ENCODE measurements at places on chromosomes 1 and 21.

- DNase-seq = no peak
These were observed 34.2 kb downstream of the MATN1 start for GRCh38 chr1:30688920-30689794.

- no peak for DNase-seq
These were observed 56.1 kb upstream of the TLR5 start for GRCh38 chr1:223199094-223199647.

GRCh38 chr1:181102841-181103240 is 14.3 kb downstream of the IER5 start:
- no peak for DNase-seq

DNA sequence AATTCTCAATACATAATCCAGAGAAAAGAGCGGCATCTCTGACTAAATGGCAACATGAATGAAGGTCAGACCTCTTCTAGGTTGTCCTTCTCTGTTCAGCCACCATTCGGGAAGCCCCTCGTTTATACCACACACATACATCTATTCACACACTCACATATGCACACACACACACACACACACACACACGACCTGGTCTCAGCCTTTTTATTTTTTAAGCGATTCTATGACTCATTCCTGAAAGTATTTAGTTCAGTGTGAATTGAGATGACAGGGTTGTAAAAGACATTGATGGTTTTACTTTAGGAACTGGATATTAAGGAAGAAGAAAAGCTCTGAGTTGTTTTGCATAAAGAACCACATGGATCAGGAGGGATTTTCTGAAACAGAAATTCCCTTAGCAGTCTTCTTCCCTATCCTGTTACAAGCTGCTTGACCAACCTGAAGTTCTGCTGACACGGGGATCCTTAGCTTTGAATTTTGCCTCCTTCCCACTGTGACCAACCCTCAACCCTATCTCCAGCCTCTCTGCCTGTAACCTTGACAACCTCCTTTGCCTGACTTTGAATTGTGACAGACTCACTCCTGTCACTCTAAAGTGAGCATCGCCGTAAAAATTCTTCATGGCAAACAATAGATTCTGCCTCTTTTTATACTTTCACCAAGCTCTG is 383.1 kb upstream of the ESRRG start:
- DNase-seq = no peak

DNA sequence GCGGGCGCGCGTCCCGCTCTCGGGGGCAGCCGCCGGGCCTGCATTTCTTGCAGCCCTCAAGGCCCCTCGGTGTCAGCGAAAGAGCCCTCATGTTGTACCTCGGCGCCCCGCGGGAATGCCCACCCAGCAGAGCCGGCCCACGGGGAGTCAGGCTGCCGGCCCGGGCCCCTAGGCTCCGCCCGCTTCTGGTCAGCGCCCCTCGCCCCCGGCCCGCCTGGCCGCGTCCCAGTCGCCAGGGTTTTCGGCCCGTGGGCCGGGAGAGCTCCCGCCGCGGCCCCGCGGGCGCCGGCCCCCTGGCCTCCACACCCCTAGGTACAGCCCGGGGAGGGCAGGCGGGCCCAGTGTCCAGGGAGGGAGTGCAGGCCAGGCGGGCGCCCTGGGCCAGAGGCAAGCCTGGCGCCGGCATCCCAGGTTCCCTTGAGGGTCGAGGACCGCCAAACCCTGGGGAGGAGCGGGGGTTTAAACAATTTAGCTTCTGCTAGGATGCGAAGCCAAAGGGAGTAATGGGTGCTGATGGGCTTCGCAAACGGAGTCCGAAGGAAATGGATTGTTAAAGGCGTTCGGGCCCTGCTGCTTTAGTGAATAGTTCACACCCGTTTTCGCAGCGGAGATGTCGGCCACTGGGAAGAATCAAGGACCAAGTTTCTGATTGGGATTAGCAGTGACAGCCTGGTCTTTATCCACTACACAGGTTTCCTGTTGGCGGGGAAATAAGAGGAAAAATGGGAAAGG is 486 bp upstream of the KCNA3 start:
- no peak for DNase-seq

DNA sequence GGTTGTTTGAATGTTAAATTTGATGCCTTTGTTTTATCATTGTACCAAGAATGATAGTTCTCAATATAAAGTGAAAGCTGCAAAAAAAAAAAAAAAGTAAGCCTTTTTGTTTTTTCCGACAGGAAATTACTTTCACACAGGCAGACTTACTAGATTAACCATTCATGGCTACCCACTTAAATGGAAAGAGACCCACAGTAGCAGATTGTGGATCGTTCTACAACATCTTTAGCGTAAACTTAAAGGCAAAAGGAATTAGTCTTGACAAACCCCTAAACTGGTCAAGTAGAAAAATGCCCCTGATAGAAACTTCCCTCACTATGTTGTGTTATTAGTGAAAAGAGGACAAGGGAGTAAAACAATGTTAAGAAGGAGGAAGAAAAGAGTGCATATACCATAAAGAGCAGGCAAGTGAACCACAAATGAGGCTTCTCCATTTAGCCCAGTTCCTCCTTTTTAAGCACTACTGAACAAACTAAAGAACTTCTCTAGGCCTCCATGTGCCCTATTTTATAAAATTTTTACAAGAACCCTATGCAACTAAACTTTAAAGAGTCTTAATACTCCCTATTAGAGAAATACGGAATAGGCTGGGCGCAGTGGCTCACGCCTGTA is 1560.3 kb downstream of the MRPL39 start:
- no peak for DNase-seq

DNA sequence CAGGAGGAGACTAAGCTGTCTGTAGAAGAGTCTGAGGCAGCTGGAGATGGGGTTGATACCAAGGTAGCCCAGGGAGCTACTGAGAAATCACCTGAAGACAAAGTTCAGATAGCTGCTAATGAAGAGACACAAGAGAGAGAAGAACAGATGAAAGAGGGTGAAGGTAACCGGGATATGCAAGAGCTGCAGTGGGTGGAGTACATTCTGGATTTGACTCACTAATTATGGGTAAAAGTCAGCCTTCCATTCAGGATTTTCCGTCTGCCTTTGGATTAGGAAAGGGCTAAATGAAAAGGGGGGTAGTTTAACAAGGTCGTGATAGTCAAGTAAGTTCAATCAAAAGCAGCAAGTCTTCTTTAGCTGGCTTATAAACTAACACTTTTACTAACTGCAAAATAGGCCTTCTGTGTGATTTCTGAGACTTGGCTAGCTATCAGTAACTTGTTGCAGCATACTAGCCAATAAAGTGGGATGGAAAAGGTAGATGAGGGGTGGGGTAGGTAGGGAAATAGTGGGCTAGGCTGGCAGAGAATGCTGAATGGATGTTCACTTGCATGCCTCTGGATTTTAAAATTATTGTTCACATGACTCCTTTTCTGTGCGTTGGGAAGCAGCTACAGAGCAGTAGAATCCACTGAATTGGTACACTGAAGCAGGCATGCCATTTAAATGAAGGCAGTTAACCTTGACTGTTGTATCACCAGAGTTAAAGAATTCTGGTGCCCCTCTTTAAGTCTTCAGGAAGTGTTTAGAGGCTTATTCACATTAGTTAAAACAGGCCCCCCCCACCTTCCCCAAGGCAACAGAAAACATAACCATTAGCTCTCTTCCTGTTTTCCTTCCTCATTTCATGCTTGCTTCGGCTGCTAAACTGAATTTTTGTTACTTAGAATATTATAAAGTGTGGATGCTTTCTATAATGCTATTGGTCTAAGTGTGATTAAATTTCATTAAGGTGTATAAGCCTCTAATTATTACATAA is 15.4 kb downstream of the CCDC17 start:
- no peak for DNase-seq

GRCh38 chr1:152980676-152981075 is 3.2 kb upstream of the SPRR1A start:
- no peak for DNase-seq

DNA sequence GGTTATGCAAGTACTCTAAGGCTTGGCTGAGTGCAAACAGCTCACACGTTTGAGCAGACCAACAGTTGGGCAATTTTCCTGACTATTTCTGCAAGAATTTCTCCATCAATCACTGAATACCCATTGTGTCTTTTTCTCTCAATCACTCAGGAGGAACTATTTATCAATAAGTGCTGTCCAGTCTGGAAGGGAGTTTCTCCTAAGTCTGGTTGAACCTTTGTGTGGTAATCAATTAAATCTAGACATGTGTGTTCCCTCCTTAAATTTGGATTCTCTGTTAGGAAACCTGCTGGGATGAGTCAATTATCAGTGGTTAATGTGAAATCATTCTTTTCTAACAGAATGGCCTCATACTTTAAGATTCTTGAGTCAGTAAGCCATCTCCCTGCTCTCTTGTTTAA is 6.8 kb upstream of the AADACL3 start:
- DNase-seq = no peak

GRCh38 chr21:45748593-45748992 is 105.1 kb downstream of the PCBP3 start:
- DNase-seq = no peak

DNA sequence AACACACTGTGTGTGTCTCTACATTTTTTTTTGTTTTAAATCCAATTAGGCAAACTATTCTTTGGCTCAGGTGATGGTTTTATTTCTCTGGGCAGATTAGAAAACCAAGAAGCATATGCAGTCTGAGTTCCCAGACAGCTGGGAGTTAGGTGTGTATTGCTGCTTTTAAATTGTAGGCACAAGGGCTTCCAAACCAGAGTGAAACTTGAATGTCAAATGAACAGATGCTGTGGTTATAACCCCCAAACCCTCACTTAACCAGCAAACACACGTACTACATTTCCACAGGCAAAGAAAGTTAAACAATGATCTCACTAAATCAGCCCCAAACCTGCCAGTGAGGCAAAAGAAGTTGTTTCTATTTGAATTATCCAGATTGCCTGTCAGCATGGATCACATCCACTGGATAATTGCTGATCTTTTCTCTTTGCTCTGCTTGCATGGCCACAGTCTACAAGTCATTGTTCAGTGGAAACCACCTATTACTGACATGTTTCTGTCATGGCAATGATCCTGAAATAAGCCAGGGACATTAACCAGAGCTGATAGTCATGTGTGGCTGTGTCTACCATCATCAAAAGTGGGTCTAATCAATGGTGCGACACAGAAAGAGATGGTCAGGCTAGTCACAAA is 576.5 kb upstream of the PLXNA2 start:
- no peak for DNase-seq

DNA sequence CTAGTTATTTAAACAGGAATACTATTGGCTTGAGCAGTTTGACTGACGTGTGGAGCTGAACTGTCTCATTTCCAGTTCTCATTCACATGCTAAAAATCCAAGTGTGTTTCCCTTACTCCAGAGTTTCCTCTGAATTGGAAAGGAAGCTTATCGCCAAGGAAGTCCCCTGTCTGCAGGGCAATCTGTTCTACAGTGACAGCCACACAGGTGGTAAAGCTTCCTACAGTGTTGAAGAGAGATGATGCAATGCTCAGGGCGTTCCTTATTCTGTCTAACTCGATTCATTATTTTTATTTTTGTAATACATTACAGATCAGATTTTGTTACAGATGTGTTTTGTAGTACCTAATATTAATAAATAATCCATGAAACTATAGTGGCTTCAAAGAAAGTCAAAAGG is 41.3 kb downstream of the ADAMTS5 start:
- DNase-seq = no peak

- DNase-seq = no peak
These were observed 21.9 kb downstream of the GPR137B start for GRCh38 chr1:236164273-236164672.

GRCh38 chr1:201310986-201311355 is 27.7 kb downstream of the PKP1 start:
- DNase-seq = no peak

DNA sequence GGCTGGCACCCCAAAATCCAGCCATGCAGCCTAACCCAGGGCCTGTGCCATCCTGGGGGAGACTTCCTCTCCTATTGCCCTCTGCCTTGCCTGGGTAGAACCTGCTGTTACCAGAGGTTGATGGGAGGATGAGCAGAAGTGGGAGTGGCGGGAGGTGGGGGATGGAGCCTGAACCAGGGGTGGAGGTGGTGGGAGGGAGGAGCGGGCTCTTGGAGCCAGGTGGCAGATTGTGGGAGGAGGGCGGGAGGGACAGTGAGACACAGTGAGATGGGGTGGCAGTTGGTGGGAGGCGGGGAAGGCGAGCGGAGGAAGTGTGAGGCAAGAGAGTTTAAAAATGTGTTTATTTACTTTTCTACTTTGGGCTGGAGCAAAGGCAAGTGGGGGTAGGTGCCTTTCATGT is 87.3 kb downstream of the KCNJ6 start:
- no peak for DNase-seq

- DNase-seq = no peak
These were observed 698.0 kb downstream of the PTPRU start for GRCh38 chr1:29934255-29934772.

DNA sequence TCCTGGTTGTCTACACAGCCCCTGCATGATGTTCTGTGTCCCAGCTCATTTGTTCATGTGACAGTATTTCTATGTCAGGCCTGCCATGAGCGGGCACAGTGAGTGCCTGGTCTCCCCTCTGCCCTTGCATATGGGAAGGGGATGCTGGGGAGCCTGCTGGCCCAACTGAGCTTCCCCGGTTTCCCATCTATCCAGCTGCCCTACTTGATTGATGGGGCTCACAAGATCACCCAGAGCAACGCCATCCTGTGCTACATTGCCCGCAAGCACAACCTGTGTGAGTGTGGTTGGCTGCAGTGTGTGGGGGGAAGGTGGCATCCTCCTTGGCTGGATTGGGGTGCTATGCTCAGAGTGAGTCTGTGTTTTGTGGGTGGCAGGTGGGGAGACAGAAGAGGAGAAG is 1.5 kb downstream of the GSTM4 start:
- no peak for DNase-seq

- DNase-seq = no peak
These were observed 46.9 kb downstream of the PTP4A2 start for GRCh38 chr1:31891280-31891679.

- DNase-seq = no peak
These were observed 95.5 kb downstream of the TIAM1 start for GRCh38 chr21:31248598-31248997.

DNA sequence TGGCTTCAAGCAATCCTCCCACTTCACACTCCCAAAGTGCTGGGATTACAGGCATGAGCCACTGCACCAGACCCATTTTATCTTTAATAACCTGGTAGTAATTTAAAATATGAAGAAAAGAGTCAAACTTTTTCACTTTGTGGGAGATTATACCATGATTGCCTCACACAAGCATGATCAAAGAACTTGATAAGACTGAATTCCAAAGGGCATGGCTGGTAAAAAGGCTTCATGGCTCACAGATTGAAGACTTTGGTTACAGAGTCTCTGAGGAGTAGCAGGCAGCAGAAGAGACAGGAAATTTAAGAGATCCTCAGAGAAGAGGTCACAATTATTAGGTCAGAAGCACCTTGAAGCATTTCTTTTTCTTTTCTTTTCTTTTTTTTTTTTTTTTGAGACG is 16.4 kb upstream of the RGSL1 start:
- no peak for DNase-seq

Data from esophagus squamous epithelium (tissue), 5 donors.